NCI-H748 treated with DMSO at 0.1 percent for 48 hours (cell line): ENCODE measurements at places on chromosomes 4 and X.
A peak's percentile ranks its signal among the peaks of the same experiment; 100 is the strongest.

- DNase-seq, result no peak
Measured at GRCh38 chr4:42484630-42485029, 87.3 kb downstream of the SHISA3 start.

DNA sequence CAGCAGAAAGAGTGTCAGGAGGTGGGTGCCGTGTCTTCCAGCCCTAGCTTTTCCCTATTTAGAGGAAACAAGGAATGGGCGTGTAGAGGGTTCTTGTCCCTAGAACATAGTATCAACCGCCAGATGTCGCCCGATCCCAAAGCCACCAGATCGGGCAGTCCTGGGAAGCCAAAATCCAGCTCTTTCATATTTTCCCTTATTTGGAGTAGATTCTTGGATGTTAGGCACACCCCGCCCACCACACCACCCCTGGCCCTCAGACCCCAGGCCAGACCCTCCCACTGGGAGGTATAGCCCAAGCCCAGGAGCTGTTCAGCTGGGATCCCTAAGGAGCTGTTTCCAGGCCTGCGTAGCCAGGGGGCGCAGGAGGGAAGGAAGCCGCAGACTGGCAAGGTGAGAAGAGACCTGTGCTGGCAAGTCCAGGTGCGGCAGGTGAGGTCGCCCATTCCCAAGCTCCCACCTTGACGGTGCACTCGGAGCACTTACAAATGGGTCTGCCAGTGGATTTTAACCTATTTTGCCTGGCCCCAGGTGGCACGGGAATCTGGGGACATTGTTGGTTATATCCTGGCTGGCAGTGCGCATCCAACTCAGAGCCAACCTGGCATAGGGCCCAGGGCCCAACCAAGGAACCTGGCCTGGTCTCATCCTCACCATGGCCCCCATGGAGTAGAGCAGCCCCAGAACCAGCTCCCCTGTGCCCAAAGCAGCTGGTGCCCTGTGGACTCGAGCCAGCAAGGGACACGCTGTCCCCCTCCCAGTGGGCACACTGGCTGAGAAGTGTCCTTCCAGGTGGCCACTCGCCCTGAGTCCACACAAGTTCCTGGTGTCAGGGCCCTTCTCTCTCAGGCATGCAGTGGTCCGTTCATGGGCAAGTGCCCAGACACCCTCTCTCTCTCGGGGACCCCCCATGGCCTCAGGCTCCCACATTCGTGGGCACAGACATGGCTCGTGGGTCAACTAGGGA, 811 bp downstream of the FLNA start:
- peak; percentile 70 for DNase-seq

DNA sequence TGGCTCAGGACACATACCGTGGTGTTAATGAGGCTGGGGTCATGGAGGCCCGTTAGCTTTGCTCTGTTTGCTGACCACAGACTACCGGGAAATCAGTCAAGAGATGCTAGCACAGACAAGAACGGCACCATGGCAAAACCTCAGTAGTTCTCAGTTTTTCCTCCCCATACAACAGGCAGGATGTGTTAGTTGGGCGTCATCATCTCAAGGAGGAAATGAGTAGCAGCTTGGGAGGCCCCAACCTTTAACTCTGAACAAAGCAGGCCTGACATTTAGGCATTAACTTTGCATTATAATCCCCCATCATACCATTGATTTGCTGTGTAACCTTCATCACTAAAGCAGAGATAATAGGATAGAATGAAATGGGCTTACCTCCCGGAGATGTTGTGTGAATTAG, 714.2 kb downstream of the RPA4 start:
- DNase-seq, result no peak

- DNase-seq, result peak; percentile 66
Measured at GRCh38 chr4:120723986-120724385, 198.5 kb downstream of the PRDM5 start.

DNA sequence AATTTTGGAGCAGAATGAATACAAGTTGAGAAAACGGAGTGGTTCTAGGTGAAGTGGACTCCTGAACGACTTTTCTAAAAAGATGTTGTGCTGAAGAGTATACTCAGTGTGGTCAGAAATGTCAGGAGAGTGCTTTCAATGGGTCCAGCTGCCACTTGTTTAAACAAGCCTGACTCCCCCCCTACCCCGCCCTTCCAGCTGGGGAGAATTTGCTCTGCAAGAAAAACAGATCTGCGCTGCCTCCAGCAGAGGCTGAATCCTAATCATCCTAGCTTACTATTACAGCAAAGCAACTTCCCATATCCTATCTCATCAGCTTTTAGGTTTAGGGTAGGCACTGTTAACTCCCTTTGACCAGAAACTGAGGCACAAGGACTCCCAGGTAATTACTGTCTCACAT, 1.9 kb downstream of the MAP3K15 start:
- DNase-seq, result peak; percentile 41

DNA sequence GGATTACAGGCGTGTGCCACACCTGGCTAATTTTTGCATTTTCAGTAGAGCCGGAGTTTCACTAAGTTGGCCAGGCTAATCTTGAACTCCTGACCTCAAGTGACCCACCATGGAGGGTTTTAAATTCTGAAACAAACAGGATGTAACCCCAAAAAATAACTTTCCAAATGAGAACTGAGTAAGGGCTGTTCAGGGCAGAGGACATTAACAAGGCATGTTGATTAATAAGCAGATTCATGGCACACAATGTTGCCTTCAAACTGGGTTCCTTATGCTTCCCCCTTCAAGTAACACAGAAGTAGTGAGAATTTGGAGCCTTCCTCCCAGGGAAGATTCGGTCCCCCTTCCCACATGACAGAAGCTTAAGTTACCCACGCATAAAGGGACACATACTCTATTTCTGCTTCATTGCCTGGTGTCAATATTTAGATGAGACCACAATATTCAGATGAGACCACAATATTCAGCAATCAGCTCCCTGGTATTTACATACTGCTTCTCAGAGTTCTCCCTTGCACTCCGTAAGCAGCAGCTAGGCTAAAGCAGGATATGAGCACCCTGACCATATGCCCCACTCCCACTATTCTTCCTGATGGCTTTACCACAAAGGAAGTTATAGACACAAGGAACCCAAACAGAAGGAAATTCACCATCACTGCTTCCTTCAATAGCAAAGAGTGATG, 21.4 kb downstream of the GRSF1 start:
- DNase-seq, result no peak

DNA sequence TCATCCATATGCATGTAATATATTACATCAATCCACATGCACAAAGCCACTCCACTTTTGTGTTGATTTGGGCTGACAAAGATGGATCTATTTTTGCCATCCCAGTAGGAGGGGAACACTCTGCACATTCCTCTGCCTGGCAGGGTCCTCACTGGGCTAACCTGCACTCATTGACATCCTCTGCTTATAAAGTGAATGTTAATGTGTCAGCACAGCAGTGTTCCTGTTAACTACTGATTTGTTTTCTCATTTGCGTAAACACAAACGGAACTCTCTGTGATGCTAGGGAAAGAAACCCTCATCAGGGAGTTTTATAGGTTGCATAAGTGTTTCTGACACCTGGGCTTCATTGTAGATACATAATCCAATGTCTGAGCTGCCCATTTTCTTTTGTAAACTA, 826.0 kb downstream of the RAB28 start:
- DNase-seq, result no peak

DNA sequence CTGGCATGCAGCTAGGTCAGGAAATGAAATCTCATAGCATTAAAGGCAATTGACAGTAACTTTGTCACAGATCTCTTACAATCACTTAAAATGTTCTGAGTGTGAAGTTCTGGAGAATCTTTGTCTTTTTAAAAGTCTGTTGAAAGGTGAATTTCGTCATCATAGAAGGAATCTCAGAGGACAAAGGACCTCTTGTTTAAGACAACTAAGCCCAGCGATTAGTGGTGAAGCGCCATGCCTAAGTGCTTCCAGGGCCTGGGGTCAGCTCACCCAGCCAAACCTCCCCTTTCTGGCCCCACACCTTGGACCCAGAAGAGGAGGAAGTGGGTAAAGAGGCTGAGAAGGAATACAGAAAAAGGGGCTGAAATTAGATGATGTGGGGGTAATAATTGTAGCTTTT, 8.5 kb downstream of the FRMD7 start:
- no peak for DNase-seq

DNA sequence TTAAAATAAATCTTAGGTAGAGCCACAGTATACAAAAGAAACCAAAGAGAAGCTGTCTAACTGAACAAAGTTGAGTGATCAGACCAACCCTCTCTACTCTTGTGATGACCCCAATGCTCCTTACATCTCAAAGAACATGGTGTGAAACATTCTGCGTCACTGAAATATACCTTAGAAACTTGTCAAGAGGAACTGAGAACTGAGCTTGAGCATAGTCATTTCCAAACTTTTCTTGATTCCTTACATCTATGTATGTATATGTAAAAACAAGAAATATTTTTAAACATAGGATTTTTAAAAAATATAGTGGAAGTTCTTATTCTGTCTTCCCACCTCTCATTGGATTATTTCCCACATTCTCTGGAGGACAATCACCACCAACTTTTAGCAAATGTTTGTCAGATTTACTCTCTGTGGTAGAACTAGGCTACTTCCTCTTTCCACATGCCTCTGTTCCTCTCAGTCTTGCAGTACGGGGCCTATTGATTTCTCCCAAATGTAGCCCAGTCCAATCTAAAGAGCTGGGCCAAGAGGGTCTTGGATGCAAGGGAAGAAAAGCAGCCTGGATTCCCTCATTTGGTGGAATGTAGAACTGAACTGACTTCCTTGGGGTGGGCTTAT, 98.2 kb upstream of the HHIP start:
- DNase-seq, result no peak

DNA sequence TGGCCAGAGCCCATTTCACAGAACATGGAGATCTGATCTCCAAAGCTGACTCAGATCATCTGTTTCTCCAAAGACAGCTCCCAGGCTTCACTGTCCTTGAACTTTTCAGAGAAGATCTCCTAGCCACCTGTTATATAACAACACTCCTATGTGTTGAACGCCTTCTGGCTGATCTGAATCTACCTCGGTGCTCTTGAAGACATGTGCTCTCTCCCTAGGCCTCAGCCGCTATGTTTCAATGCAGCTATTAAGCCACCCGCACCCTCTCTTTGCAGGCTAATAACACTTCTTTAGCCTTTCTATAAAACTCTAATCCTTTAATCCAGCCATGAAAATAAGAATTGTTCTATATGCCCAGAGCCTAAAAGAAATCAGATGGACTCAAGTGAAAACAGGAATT, 34.9 kb downstream of the SEL1L3 start:
- DNase-seq, result no peak

DNA sequence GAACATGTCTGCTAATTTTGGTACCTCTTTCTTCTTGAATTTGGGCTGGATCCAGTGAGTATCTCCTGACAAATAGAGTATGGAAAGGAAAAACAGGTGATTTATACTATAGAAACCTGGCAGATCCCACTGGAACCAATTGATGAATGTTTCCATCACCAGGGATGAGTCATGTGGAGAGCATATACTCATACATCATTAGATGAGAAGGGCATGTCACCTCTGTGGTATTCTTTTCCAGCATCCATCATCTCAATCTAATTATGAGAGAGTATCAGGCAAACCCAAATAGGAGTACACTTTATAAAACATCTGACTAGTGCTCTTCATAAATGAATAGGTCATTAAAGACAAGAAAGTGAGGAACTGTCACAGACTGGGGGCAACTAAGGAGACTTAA, 90.7 kb downstream of the CLDN22 start:
- no peak for DNase-seq

GRCh38 chr4:73086095-73086868, 16.8 kb upstream of the COX18 start:
- no peak for DNase-seq
